Fibroblast of skin of scalp (primary cell): ENCODE measurements at places on chromosomes 5 and 9.

GRCh38 chr5:154523709-154524108 is 45.7 kb upstream of the HAND1 start:
- no peak for DNase-seq

GRCh38 chr5:126636956-126637355 is 36.2 kb downstream of the PHAX start:
- DNase-seq, result no peak

GRCh38 chr9:84054341-84055010 is 73.9 kb downstream of the RMI1 start:
- DNase-seq, result no peak

DNA sequence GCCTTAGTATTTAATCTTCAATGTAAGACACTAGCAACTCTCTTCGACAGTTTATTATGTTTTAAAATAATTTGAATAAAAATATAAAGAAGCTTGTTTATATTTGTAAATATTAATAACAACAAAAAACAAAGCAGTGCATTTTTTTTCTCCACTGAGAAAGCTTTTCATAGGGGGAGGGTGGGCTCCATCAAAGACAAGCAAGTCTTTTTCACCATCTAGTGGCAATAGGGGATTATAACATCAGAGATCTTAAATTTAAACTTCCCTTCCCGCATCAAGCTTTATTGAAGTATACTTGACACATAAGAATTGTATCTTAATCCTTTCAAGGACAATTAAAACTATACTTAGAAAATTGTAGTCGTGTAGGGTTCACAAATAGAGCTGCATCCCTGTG is 9.3 kb upstream of the OR13F1 start:
- peak; percentile 2 for DNase-seq

DNA sequence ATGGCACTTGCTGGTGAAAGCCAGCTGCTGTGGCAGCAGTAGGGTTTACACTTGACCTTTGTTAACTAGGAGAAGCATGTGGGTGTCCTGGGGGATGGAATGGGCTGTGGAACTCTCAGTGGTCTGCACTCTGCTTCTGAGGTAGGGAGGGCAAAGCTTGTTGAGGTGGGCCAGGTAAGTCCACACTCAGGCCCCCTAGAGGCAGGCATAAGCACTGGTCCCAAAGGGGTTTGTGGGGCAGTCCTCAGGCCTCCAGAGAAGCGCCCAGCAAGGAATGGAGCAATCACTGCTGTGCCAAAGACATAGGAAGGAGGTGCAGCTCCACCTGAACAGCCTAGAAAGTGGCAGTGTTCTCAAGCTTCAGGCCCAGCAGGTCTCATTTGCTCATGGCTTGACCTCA is 34.7 kb downstream of the INSL4 start:
- no peak for DNase-seq

GRCh38 chr5:24225051-24225450 is 419.7 kb downstream of the CDH10 start:
- DNase-seq, result no peak

DNA sequence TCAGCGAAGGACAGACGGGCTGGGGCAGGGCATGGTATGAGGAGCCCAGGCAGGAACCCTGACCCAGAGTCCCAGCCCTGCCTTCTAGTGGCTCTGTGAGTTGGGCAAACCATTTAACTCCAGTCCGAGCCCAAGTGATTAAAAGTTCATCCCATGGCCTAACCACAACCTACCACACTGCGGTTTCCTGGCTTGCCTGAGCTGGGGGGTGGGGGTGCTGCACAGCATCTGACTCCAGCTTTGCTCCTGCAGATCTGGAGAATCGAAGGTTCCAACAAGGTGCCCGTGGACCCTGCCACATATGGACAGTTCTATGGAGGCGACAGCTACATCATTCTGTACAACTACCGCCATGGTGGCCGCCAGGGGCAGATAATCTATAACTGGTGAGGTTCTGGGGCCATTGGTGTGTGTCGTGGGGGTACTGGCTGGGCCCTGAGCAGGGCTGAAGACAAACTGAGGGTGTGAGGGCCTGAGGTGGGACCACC is 49.0 kb downstream of the STOM start:
- no peak for DNase-seq

DNA sequence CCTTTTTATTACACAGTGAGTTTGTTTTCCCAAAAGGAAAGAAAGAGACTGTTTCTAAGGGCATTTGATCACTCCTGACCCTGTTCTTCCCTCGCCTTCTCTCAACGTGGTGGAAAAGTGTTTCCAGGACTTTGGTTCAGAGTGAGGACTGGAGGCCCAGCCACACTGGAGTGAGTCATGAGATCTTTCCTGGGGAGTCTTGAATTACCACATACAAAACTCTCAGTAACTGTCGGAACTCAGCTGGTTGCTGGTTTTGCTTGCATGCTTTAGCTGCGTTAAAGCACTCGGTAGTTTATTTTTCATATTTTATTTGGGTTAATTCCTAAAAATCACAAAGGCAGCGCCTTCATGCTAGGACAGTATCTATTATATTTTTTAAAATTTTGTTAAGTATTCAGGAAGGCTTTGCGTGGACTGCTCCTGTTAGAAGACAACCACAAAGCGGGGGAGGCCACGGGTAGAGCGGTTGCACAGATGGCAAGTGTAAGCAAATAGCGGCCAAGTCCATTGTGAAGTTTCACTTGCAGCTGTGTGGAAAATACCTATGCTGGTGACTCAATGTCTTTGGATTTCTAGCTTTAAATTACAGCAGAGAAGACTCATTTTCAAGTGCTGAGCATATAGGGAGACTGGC is 77.7 kb downstream of the ARSB start:
- DNase-seq, result peak; percentile 93

GRCh38 chr5:4370218-4370617 is 769.9 kb upstream of the ADAMTS16 start:
- no peak for DNase-seq

GRCh38 chr5:169595172-169595820 is 11.7 kb downstream of the SPDL1 start:
- DNase-seq, result peak; percentile 18

- DNase-seq, result no peak
These were observed 119.9 kb upstream of the BOD1 start for GRCh38 chr5:173736374-173736773.

DNA sequence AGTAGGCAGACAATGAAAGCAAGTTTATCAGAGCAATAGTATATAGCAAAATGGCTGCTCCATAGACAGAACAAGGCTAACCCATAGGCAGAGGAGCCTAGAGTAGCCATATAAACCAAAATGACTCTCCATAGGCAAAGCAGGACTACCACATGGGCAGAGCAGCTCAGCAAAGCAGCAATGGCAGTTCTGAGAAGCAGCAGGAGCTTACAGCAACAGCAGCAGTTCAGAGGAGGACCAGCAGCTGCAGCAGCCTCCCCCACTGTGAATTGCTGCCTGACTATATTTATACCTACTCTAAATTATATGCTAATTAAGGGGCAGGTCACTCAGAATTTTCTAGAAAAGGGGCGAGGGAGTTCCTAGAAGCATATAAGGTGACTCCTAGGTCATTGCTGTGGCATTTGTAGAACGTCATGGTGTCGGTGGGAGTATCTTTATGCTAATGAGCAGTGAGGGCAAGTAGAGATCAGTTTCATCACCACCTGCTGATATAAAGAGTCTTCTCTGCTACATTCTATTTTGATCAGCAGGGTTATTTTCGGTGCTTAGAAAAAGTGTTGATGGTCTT is 1115.5 kb downstream of the DTWD2 start:
- DNase-seq, result no peak

- DNase-seq, result no peak
These were observed 391.5 kb downstream of the FGF10 start for GRCh38 chr5:43997647-43998272.

DNA sequence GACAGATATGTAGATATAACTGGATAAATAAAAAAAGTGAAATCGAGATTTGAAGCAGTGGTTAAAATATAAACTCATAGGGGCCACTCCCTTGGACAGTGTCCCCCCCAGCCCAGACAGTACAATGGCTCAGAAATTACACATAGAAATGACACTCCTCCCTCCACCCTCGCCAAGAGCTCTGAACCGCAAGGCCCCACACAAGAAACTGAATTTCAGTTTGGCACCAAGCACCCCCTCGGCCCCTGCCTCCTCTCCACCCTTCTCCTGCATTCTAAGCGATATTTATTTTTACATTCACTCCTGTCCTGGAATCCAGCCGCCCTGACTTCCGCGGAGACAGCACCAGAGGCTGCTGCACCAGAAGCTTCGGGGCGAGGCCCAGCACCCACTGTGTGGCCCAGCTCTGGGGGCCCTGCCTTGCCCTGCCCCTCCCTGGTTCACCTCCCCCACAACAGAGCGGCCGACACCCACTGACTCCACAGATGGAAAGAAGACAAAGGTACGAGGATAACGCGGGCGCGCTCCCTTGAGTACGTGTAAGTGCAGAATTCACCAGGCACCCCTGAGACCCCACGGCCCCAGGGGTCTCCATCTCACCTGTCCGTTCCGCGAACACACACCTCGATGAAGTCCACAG is 11.0 kb downstream of the STC2 start:
- no peak for DNase-seq
